Left kidney (tissue), 8 donors: ENCODE measurements at places on chromosomes 6 and 20.

GRCh38 chr6:158559895-158560835, at the start of gene TMEM181:
Gene TMEM181 (plus strand): TSS chr6:158560091. CDS start chr6:158560225, 134 bp downstream.
- DNase-seq = peak; percentile 75

GRCh38 chr6:56348578-56348977, 101.2 kb upstream of the COL21A1 start:
- no peak for DNase-seq

GRCh38 chr20:62824476-62825332, 7.9 kb downstream of the COL9A3 start:
- DNase-seq = no peak

- no peak for DNase-seq
Measured at GRCh38 chr6:36807750-36808149, 31.5 kb downstream of the CPNE5 start.

DNA sequence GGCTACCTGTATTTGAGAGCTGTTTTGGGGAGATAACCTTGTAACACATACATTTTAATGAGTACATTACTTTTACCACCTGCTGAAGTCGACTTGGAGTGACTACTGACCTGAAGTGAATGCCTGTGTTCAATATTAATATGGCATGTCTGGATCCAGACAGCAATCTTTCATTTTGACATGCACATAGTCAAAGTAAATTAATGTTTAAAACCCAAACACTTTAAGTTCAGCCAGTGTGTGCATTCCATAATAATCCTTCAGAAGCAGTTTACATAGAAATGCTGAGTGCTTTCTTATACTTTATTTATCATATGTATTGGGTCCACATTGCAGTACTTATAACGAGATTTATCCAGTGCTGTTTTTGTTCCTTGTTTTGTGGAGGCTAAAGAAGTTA, 38.0 kb downstream of the CDKAL1 start:
- DNase-seq = no peak

- DNase-seq = no peak
Measured at GRCh38 chr6:87729965-87730719, 28.1 kb upstream of the AKIRIN2 start.

- DNase-seq = no peak
Measured at GRCh38 chr6:35167505-35167904, 26.4 kb upstream of the TCP11 start.

- DNase-seq = no peak
Measured at GRCh38 chr20:11718474-11719094, 199.1 kb upstream of the BTBD3 start.

DNA sequence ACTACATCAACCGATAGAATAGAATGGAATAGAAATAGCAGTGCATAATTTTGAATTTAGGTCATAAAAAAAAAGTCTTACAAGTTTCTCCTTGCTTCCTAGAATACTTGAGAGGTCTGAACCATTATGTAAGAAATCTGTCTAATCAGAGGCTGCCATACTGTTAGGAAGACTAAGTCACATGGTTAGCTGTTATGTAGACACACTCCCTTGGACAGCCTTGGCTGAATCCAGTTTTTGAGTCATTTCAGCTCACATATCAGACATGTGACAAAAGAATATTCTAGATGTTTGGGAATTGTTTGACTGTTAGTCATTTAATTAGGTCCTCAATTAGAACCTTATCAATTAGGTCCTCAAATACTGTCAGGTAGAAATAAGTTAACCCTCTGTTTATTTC, 1601.4 kb downstream of the GRIK2 start:
- no peak for DNase-seq

DNA sequence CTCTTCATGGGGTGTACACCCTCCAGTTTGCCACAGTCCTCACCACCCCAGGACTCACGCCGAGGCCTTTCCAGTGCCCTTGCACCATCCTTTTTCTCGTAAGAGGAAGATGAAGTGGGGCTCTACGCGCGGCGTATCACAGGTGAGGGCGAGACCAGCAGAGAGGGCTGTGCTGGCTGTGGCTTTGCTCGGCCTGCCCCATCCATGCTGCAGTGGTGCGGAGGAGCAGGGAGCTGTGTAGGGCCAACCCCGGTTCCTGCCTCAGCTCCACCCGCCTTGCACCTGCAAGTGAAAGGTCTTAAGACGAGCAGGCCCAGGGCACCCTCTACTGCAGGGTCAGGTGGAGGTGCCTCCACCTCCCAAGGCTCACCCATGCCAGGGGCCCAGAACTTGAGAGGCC, 24.1 kb downstream of the RBCK1 start:
- no peak for DNase-seq

DNA sequence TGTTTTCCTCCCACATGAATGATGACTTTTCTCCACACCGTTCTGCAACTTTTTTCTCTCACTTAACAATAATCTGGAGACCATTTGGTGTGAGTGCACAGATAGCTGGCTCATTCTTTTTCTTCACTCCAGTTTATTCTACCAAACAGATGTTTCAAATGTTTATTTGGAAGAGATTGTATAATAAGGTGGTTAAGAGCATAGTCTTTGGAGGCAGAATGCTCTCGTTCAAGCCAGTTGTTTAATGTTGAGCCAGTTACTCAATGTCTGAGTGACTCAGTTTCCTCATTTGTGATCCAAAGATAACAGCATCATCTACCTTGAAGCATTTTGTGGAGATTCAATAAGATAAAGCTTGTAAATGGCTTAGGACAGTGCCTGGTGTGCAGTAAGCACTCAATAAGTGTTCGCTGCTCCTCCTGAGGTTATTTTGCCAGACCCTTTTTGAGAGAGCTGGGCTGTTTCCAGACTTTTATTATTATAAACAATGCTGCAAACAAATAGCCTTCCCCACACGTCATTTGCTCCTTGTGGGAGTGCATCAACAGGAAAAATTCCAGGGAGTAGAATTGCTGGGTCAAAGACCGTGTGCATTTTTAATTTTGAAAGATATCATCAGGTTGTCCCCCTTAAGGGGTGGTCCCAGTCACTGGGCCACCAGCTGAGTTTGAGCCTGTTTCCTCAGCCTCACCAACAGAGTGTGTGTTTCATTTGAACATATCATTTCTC, 70.6 kb downstream of the VEGFA start:
- no peak for DNase-seq
